ENCODE measurements at places on chromosomes 3 and 15.

DNA sequence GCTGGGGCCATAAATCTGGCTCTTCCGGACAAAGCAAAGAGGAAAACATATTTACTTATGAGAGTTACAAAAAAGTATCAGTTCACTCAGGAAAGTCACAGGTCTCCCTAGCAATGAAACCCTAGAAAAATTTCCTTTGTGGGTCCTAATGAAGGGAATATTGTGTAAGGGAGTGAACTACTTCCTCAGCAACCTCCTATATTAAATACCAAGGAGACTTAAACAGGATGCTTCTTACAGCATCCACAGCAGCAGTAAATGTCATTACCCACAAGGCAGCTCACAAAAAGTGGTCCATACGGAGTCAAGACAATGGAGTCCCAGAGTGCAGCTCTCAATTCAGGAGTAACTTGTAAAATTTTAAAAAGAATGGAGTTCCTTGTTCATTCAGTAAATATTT is 14.9 kb upstream of the SLC24A5 start:
- no peak for DNase-seq

GRCh38 chr3:196774848-196775422 is 35.3 kb downstream of the PAK2 start:
- DNase-seq = no peak

- no peak for DNase-seq
These were observed 63.1 kb downstream of the STRIT1 start for GRCh38 chr3:155230382-155230781.

- no peak for DNase-seq
These were observed 14.7 kb upstream of the MBNL1 start for GRCh38 chr3:152254041-152254440.

- DNase-seq = no peak
These were observed 23.6 kb downstream of the PRR20G start for GRCh38 chr3:127264292-127264691.

DNA sequence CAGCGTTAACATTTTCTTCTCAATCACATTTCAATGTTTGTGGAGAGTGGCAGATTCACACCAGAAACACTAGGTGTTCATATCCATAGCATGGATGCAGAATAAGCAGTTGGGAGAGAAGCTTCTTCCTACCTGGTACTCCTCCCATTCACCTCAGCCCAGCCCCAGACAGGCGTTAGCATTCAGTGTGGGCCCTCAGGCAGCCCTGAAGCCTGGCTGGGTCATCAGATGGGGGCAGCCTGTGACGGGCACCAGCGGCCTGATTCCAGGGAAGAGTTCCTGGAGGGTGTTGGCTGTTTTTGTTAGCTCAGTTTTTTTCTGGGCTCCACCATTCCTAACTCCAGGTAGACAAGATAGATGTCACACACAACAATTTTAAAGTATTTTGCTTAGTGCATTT is 31.1 kb downstream of the APH1B start:
- no peak for DNase-seq

- DNase-seq = peak; percentile 67
These were observed 112.3 kb downstream of the NR1I2 start for GRCh38 chr3:119894195-119894594.

DNA sequence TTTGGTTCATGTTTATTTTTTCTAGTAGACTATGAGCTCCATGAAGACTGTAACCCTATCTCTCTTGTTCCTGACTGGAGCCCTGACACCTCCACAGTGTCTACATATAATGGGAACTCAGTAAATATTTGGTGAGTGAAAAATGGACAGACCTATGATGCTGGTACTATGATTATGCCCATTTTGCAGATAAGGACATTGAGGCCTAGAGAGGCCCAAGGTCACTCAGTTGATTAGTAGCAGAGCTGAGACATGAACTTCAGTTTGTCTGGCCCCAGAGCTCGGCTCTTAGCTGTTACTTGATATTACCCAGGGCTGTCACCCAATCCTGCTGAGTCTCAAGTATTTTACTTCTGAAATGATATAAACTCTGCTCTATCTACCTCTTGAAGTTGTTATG is 5.5 kb downstream of the EFCAB12 start:
- no peak for DNase-seq

DNA sequence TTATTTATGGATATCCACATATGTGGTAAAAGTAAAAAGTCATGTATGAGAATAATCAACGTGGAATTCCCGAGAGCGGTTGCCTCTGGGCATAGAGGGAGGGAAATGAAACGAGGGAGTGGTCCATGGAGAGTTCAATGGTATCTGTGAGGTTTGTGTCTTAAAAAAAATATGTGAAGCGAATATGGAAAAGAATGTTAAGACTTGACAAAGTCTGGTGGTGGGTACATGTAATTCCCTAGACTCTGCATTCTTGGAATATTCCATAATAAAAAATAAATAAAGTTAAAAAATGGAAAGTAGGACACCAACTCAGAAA is 28.4 kb downstream of the FAM43A start:
- no peak for DNase-seq

DNA sequence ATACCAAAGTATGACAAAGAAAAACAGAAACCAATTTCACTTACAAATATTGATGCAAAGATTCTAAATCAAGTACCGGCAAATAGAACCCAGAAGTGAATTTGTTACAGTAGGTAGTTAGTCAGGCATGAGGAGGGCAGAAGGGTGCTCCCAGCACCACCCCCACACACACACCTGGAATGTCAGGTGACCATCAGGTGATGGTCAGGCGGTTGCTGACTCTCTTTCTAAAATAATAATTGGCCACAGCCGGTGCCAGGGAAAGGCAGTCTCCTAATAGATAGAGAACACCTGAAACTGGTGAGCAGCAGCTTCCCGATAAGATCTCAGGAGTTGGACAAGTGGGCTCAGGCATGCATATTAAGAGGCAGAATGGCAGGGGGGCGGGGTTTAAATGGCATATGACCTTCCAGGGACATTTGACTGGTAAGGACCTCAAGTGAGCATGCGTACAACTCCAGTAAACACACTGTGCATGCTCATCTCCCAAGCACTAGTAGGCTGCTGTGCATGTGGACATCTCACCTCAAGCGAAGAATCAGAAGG is 131.1 kb downstream of the ANO10 start:
- DNase-seq = no peak

DNA sequence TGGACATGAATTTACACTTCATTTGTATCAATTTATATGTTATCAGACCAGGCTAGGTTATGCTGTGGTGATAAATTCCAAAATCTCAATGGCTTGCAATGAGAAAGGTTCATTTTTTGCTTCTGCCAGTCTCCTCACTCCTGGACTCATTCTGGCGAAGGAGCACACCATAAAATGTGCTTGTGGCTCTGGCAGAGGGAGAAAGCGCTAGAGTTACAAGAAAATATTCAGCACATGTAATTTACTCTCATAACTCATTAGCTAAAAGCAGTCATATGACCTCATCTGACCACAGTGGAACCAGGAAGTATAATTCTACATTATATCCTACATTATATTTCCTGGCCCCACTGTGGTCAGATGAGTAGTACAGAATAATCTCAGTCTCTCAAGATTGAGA is 193.8 kb downstream of the BCHE start:
- DNase-seq = no peak

- no peak for DNase-seq
These were observed 53.7 kb downstream of the CCDC54 start for GRCh38 chr3:107430996-107431245.

Measured in MV-4-11 (cell line).